Activated CD8-positive, alpha-beta T cell treated with anti-CD3 and anti-CD28 coated beads for 36 hours (primary cell): ENCODE measurements at places on chromosomes 2 and 18.

DNA sequence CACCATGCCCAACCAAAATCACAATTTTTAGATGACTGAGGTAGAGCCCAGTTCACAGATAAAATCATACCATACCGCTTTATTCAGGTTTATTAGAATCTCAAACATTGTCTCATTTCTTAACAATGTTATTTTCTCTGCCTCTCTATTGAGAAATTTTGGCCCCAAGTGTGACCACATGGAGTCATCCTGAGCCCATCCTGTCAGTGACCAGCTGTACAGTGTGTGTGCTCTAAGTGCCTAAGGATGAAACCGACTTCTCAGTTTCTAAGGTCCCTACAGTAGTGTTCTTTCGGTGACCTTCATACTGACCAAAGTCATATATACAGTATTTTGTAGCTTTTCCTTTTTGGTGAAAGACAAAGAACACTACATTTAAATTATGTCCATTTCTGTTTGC is 123.7 kb upstream of the MSTN start:
- DNase-seq = no peak

GRCh38 chr2:33433279-33434235 is 42.9 kb upstream of the RASGRP3 start:
- no peak for DNase-seq

GRCh38 chr18:42635378-42636048 is 480.0 kb downstream of the RIT2 start:
- no peak for DNase-seq

DNA sequence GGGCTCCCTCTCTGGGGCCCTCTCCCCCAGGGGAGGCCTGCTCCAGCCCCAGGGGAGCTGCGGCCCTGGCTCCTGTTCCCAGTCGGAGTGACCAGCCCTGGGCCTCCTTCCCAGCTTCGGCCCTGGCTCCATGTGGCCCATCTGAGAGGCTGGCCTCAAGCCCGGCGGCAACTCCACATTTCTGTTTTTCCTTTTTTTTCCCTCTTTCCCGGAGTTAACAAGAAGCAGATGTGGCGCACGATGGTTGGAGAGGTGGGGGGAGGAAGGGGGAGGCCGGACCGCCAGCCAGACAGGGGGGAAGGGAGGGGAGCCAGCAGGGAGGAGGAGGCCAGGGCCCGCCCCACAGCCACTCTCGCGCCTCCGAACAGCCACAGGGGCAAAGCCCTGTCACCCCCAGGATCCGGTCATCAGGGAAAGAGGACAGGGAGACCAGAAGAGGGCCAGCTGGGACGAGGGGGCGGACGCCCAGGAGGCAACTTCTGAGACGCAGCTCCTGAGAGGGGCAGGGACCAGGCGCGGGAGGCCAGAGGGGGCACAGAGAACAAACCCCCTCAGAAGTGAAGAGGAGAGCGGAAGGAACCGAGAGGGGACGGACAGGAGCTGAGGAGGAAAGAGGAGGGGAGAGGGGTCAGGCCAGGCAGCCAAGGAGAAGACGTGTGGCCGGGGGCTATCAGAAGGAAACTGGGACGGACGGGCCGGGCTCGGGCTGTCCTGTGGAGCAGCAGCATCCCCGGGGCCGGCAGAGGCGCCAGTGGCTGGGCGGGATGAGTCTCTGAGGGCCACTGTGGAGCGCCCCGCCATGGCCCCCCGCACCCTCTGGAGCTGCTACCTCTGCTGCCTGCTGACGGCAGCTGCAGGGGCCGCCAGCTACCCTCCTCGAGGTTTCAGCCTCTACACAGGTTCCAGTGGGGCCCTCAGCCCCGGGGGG is at the start of gene EMILIN1:
Gene EMILIN1 (plus strand): TSS at position 349 of the 928 bp plus-strand sequence. CDS start 451 bp downstream, at position 800.
- DNase-seq = no peak

DNA sequence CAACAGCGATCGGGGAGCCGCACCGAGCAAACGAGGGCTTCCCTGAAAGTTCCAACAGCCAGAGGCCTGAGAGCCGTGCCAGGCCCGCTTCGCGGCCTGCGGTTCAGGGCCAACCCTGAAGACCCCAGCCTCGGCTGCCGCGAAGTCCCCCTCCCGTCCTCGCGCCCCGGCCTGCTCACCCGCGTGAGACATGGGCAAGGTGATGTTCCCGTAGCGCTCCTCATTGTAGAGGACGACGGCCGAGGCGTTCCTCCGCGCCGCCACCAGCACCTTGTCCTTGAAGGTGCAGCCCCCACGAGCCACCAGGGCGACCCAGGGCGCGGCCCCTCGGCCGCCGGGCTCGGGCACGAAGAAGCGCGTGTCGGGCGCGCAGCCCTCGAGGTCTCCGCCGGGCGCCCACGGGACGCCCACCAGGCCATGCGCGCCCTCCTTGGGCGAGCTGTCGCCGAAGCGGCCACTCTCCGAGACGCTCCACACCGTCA is 510 bp downstream of the RNF149 start:
- peak; percentile 45 for DNase-seq

DNA sequence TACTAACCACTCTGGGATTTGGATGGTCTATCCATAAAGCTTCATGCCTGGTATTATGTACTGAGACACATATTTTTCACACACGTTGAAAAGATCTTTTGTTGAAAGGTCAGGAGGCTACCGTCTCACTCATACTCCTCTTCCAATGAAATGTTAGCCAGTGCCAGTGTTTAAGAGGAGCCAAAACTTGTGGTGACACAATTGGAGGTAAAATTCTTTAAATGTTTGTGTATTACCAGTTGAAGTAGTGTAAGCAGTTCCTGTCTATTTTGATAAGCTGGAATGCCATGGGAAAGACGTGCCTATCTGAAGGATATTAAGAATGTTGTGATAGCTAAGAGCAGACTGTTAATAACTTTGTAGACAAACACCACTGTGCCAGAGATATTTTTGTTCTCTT is 32.1 kb downstream of the MARCHF7 start:
- DNase-seq = no peak

GRCh38 chr2:136131961-136132824 is 14.2 kb upstream of the CXCR4 start:
- DNase-seq = peak; percentile 83

GRCh38 chr2:239262484-239263230 is 138.2 kb downstream of the HDAC4 start:
- DNase-seq = no peak

GRCh38 chr2:84697895-84698294 is 181.6 kb downstream of the DNAH6 start:
- no peak for DNase-seq

DNA sequence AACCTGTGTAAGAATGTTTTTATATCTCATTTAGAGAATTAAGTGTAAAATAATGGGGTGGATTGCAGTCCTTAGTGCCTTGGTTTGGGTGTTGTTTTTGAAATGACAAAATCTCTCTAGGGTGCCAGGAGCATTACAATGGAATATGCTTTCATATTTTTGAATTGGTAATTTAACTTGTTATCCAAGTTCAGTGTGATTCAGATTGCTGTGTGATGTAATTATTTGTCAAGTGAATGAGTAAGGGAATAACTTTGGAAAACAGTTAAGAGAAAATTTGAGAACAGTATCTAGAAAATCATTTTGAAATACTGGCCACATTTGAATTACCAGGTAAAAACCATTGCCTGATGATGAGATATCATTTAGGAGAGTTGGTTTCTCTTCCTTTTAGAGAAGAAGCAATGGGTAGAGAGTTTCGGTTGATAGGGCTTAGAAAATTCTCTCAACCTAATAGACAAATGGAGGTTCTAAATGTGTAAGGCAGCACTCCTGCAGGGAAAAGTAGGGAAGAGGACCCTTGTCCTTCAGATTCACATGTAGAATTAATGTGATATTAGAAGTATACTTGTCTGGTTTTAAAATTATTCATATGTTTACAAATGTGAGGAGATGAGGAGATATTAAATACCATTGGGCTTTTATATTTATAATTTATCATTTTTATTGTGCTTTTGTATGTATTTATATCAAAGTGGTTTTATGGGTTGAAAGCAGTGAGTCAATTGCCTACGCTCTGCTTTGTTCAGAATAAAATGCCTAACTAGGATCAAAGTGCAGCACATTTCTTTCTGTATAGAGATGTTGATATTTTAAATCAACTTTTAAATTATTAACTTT is 124.8 kb downstream of the PHLPP1 start:
- DNase-seq = no peak

DNA sequence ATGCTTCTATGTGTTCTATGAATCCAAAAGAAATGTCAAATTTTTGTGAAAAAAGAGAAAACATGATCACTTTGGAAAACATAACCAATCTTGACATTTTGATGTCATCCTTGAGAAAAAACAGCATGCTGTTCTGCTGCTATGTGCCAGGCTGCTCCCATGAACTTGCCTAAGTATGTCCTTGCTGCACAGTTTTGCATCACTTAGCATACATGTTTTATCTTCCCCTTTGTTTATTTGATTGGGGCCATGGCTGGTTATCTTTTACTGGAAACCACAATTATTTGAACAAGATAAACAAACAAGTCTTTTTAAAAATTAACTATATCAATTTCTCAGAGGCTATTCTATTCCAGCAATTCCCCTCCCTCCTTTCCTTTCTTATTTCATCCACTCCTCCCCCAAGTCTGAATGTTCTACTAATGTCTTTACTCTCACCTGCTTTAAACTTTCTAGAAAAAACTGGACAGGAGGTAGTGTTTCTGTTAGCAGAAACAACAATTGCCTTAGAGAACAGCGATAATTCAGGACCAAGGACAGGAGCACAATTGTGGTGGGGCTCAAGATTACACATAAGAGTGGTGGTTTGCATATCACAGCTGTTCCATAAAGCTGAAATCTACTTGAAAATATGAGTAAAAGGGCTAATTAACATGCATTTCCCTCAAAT is 6.7 kb downstream of the AOX1 start:
- no peak for DNase-seq

DNA sequence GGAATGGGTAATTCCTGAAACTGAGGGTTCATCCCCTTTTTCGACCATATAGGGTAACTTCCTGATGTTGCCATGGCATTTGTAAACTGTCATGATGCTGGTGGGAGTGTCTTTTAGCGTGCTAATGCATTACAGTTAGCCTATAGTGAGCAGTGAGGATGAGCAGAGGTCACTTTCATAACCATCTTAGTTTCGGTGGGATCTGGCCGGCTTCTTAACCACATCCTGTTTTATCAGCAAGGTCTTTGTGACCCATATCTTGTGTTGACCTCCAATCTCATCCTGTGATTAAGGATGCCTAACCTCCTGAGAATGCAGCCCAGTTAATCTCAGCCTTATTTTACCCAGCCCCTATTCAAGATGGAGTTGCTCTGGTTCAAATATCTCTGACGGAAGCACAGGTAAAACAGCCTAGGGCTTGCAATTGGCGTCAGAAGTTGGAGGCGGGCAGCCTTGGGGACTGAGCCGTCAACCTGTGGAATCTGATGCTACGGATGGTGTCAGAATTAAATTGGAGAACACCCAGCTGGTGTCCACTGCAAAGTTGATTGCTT is 19.5 kb downstream of the RALBP1 start:
- DNase-seq = peak; percentile 44

- no peak for DNase-seq
Observed at GRCh38 chr2:220191737-220192136, 564.3 kb downstream of the SLC4A3 start.

DNA sequence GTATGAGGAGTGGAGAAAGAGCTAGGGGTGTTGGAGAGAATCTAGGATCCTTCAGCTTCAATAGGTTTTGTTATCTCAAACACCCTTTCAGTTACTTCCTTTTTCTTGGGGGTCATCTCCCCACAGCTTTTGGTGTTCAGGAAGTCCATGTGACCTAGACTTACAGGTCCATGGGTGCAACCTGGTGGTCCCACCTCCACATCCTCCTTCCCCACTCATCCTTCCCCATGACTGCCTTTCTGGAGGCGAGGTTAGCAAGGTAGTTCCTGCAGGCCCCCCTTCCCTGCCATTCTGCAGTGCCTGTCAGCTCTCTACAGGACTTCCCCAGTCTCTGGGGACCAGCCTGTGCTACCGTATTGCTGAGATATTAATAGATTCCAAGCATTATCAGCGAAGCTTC is 107.6 kb downstream of the TMEM17 start:
- DNase-seq = no peak

DNA sequence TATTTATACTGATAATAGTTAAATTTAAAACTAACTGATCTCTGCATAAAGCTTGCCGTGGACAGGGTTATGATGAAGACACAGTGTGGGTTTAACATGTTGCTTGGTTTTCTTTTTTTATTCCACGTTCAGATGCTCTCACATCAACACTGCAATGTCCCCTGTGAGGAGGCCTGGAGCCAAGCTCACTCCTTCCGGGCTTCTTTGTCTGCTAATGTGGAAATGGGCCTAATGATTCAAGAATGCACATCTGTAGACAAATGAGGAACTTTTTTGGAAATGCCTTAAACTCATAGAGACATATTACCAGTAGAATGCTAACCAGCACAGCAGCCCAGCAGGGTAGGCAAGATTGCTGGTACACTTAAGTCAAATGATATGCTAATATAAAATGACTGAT is 208.0 kb downstream of the GALR1 start:
- DNase-seq = no peak

- no peak for DNase-seq
Observed at GRCh38 chr2:187003038-187003554, 154.1 kb upstream of the ZSWIM2 start.

DNA sequence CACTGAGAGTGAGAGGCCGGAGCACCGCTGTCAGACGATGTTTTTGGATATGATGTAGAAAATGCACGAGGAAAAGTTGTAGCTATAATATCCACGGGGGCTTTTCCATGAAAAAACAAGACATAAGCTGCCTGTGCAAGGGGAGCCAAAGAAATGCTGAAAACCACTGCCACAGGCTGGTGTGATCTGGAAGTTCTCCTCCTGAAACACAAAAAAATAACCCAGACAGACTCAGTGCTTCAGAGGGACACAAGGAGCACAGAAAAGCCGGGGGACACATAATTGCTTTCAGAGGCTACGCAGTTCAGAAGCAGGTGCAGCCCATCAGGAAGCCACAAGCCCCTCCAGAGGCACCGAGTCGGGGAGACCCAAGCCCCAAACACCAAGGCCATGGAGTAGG is 98.2 kb downstream of the ZNF516 start:
- DNase-seq = no peak

GRCh38 chr2:112805542-112805941 is 21.2 kb upstream of the IL1A start:
- DNase-seq = no peak

GRCh38 chr2:88521445-88522073 is 69.1 kb upstream of the FOXI3 start:
- DNase-seq = no peak

GRCh38 chr2:172109256-172109987 is 6.7 kb upstream of the DLX2 start:
- no peak for DNase-seq

DNA sequence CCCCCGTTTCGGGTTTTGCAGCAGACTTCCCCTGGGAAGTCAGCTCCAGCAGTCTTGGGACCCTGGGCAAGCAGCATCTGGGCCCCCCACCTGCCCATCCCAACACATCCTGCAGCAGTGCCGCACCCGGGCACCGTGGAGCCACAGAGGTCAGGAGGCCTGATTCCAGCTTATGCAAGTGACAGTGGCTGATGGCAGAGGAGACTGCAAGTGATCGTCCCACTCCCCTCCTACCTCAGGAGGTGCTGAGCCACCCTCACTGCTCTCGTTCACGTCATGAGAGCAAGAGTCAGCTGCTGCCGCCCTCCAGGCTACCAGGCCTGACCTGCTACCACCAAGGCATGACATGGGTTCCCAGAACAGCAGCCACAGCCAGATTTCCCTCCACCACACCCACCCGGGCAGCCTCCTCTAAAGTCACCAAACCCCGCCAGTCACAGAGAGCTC is 18.2 kb downstream of the COX7A2L start:
- DNase-seq = no peak
